NCI-H1694 (cell line): ENCODE measurements at places on chromosomes 13 and 19.

DNA sequence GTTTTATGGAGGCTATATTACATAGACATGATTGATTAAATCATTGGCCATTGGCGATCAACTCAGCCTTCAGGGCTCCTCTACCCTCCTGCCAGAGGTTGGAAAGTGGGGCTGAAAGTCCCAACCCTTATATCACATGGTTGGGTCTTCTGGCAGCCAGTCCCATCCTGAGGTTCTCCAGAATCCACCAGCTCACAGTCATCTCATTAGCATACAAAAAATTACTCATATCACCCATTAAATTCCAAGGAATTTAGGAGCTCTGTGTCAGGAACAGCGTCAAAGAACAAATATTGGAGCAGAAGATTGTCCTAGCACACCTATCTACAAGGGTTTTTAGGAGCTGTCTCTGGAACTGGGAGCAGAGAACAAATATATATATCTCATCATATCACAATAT, 39.4 kb upstream of the FARP1 start:
- DNase-seq: no peak

DNA sequence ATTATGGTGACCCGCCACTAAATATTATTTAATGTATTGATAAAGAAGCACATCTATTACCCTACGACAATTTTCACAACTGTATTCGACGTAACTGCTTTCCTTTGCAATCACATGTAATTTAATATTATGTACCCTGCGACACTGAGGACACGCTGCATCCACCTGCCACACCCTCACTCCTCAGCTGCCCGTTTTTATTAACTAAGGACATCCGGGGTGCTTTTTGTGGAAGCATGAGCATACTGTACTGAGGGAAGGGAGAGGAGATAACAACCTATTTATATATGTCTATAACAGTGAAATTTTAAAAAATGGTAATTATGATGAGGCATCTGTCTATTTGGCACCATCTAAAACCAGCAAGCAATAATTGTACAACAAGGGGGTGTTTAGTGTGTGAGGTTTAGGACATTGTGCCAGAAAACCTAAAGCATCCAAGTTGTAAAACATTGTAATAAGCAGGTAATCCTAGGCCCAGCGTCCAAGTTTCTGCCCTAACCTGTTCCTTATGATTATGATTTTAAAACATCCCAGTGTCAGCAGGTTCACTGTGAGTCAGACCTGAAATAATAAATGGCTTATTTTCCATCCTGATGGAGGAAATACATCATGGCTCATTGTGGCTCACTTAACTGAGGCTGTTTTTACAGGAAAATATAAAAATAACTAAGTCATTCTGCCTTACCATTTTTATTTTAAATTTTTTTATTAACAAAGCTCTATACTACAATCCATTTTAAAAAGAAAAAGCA, 56.3 kb downstream of the FOXO1 start:
- DNase-seq: peak; percentile 57

DNA sequence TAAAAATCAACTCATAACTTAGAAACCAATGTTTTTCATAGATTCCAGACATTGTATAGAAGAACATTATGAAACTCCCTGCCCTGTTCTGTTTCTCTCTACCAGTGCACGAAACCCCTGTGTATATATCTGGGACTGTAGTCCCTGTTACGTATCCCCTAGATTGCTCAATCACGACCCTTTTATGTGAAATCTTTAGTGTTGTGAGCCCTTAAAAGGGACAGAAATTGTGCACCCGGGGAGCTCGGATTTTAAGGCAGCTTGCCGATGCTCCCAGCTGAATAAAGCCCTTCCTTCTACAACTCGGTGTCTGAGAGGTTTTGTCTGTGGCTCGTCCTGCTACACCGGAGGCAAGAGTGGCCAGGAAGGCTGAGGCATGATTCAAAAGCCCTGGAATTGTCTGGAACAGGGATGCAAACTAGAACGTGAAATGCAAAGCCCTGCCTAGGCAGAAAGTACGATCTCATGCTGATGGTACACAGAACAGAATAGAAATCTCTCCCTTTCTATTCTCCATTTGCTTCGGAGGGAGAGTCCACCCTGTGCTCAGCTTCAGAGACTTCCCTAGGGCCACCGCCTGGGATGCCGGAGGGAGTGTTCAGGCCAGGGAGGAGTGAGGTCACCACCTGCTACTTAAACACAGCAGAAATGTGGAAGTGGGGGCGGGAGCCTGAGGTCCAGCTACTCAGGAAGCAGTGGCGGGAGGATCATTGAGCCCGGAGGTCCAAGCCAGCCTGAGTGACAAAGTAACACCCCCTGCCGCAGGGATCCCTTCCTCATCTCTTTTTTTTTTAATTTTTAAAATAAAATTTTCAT, 758 bp upstream of the ZNF888 start:
- no peak for DNase-seq

- no peak for DNase-seq
Measured at GRCh38 chr13:101059793-101060192, 356.5 kb downstream of the NALCN start.

DNA sequence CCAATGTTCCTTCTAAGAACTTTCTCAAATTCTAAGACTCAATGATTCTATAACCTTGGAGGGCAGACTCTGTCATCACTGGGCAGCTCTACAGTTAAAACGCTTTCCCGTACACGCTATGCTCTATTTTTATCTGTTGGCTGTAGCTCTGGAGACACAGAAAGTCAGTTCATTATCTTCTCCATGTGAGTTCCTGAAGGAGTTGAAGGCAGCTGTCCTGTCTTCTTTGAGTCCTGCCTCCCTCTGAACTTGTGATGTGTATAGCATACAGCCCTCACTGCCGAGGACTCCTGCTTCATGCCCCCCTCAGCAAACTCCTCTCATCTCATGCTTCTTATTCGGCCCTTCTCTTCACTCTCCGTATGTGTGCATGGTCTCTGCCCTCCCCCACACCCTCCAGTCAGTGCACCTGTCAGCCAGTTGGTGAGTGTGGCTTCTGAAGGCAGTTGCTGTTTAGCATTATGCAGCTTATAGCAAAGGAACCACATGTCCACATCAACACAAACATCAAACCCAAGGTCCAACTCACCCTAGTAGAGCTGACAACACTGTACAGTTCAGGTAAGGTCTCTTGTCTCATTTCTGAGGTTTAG, 504.9 kb downstream of the DIAPH3 start:
- no peak for DNase-seq

DNA sequence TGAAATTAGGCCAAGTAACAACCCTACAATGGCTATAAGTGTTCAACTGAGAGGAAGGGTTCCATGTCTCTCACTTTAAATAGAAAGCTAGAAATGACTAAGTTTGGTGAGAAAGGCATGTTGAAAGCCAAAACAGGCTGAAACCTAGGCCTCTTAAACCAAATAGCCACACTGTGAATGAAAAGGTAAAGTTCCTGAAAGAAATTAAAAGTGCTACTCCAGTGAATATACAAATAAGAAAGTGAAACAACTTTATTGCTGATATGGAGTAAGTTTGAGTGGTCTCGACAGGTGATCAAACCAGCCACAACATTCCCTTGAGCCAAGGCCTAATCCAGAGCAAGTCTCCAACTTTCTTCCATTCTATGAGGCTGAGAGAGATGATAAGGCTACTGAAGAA, 209.6 kb downstream of the KLF12 start:
- no peak for DNase-seq

DNA sequence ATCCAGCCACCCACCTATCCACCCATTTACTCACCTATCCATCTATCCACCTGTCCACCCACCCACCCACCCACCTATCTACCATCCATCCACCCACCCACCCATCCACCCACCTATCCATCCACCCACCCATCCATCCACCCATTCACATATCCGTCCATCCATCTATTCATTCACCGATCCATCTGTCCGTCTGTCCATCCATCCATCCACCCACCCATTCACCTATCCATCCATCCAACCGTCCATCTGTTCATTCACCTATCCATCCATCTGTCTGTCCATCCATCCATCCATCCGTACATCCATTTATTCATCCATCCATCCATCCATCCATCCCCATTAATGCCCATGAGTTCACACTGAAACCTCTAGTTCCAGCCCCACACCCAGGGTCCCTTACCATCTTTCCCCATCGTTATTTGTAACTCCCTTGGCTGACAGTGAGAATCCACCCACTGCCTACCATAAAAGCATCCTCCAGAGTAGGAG, 31.3 kb downstream of the KDM4B start:
- no peak for DNase-seq

DNA sequence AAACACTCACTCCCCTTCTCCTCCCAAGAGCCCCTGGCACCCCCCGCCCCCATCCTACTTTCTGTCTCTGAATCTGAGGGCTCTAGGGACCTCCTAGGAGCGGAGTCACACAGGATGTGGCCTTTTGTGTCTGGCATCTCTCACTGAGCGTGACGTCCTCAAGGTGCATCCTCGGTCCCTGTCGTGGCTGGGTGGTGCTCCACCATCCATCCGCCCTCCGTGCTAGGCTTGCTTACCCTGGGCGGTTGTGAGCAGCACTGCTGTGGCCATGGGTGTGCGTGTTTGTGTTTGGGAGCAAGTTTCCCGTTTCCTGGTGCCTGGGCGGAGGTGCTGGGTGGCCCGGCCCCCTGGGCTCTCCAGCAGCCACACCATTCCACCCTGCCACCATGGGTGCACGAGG, 12.2 kb downstream of the PLEKHJ1 start:
- DNase-seq: no peak

DNA sequence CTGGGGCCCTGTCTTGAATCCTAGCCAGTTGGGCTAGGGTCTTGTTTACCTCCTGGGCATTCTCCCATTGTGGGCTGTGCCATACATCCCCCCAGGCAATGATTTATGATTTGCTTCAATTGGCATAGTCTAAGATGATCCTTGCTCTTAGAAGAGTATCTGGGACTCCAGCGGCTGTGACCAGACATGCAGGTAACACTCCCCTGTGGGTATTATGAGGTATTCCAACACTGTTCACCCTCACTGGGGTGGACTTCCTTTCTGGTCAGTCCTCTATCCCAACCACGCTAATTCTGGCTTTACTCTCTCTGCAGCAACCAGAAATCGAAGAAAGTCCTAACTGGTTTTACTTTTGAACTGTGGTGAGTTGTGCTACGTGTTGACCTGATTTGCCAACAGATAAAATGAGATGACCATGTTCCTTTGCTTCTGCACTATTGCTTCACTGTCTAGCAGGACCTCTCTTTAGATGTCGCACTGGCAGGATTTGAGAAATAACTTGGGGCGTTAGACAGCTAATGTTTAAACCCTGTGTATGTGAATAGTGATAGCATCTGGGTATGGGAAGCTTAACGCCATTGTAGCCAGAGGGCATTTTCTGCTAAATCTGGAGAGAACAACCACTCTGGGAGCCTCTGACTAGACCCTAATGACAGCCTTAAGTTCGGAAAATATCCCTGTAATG, 6.7 kb upstream of the LRCH1 start:
- DNase-seq: no peak

DNA sequence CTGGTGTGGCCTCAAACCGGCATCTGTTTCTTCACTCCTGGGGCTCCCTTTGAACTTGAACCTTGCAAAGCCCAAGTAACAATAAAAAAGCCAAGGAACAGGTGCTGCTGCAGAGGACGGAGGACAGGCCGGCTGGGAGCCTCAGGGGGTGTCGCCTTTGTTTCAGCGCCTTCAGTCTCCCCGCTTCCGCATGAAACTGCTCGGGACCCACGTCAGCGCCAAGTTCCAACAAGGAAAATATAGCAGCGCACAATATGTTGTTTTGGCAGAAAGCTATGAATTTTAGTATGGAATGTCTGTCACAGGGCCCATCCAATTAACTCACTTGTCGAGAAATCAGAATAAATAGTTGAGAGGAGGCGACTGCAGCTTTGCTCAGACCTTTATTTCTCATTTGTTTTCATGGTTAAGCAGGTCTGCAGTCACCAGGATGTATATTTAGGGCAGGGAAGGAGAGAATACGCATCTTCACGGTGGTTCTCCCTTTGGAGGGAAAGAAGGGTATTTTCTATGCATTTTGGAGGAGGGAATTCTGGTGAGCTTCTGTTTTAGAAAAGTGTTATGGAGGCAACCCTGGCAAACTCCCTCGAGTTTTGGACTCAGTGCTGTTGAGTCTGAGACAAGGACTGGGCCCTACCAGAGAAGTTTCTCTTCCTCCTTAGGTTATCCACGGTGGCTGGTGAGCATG, 34.3 kb upstream of the MEDAG start:
- DNase-seq: peak; percentile 70

GRCh38 chr19:43687660-43687997, 17.7 kb upstream of the PLAUR start:
- DNase-seq: no peak

DNA sequence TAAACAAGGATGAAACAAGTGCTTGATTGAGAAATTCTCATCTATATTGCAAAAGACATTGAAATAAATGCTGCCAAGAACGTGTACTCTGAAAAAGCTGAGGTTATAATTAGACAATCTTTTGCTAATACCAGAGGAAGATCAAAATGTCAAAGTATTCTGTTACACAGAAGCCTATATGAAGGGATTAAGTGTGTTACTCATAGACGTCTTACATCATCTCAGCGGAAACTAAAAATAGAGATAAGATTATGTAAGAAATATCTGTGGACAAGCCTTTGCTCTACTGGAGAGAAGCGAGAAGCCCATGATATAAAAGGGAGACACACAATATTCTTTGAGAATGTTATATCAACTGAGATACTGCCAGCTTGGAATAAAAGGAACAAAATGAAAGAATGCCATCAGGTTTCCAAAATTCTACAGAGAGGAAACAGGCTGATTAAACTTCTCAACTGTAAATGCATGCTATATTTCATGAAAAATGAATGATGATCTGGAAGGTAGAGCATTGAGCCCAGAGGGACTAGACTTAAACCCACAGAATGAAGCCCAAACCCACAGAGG, 699.0 kb downstream of the GPC5 start:
- no peak for DNase-seq

DNA sequence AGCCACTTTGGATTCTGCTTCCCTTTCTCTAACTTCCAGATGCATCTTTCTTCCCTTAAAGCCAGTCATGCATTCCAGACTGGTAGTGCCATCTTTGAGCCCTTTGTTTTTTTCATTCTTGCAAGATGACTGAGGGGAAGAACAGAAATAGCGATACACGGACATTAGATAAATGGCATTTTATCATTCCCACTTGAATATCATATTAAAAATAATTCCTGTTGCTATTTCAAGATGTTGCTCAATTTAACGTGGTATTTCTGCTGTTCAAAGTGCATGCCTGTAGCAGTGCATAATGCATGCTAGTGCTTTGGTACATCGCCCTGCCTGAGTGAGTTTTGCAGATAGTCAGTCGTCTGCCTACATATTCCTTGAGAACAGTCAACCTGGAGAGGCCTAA, 140.6 kb upstream of the FRY start:
- no peak for DNase-seq

GRCh38 chr19:14073261-14073924, 807 bp downstream of the MISP3 start:
- peak; percentile 39 for DNase-seq

GRCh38 chr13:47990920-47991466, 10.1 kb downstream of the SUCLA2 start:
- DNase-seq: no peak

- DNase-seq: no peak
Measured at GRCh38 chr19:7788178-7788932, 25.3 kb downstream of the CLEC4M start.

DNA sequence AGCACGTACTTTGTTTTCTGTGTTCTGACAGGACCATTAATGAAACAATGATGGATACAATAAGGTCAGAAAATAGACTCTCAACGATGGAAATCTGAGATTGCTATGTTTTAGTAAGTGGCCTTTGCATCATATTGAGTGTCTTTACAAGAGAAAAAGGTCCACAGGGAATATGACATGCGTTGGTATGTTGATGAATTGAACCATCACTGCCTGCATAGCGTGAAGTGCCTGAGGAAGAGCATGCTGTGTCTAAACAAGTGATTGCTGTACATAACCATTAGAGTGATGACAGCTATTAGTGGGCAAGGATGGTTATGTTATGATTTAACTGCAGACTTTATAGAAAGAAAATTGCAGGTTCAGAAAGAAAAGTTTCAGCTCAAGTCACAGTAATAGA, 623.2 kb downstream of the SLITRK5 start:
- DNase-seq: no peak
